ENCODE measurements at places on chromosomes 11 and 22. TPM values are rescaled to one million over a fixed set of nuclear protein-coding genes. Genes with fewer than 3 reads are reported as not detected.

GRCh38 chr11:75499423-75500190, 26.1 kb downstream of the GDPD5 start:
- peak; percentile 86 for DNase-seq

Gene LARGE1
- polyA plus RNA-seq: 8.4 TPM

DNA sequence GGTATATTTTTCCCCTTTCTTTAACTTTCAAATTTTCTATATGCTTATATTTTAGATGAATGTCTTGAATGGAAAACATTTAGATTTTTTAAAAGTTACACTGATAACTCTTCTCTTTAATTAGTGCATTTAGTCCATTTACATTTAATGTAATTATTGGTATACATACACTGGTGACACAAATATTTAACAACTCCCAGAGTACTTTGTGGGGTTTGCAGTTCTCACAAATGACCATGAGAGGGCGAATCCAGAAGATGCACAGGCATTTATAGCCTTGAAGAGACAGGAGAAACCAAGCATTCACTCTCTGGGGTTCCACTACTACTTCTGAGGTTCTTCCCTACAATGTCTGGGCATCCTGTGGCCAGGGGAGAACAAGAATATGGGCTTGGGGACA, 125.1 kb downstream of the TIMP3 start:
- peak; percentile 6 for DNase-seq

Gene XKR3
- polyA plus RNA-seq: not detected

Gene TSPAN18
- 0.98 TPM for polyA plus RNA-seq

DNA sequence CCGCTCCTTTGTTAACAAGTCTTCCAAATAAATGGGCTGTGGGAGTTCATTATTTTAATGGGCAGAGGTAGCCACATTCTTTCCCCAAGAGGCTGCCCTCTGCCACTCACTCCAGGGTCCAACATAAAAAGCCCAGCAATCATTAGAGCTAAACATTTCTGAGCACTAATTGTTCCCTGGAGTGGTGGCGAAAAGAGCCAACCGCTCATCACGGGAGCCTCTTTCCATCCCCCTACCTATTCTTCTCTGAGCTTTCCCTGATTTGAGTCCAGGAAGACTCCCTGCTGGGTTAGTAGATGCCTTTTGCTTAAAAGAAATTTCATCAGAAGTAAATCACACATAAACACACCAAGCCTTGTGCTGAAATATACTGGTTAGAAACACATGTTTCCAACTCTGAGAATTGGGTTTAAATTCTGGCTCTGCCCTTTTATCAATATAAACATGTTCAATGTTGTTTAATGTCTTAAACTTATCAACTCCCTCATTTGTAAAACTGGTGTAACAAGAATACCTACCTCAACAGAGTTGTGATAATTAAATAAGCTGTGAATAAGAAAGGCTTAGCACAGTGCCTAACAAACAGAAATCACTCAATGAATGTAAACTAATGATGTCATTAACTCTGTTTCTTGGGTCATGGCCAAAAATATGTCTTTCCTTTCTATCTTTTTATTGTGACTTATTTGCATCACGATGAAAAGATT, at the start of gene OR5A2:
Gene OR5A2, minus strand, starts transcription at position 53 of the 707 bp plus-strand sequence. CDS start 3,460 bp downstream, outside the sequence.
- no peak for DNase-seq

Gene MS4A3
- not detected for polyA plus RNA-seq
